ENCODE measurements at places on chromosomes 5 and 9. TPM values are rescaled to one million over a fixed set of nuclear protein-coding genes. Genes with fewer than 3 reads are reported as not detected.
A peak's percentile ranks its signal among the peaks of the same experiment; 100 is the strongest.

Gene CDH9
- 34.2 TPM for total RNA-seq

Gene LHX2
- 189 TPM for total RNA-seq

Gene RCL1
- total RNA-seq = 17.8 TPM

Gene SAXO1
- not detected for total RNA-seq

Gene TRAF1
- total RNA-seq = 2.5 TPM

Gene MRPL36
- total RNA-seq = 20.0 TPM

Gene ENC1
- total RNA-seq = 1,378 TPM

Gene FREM1
- total RNA-seq = 1.4 TPM

Gene HAVCR2
- total RNA-seq = 7.0 TPM

Gene FBP2
- total RNA-seq = not detected

Gene SLC6A19
- not detected for total RNA-seq

Gene PITX1
- total RNA-seq = not detected

- DNase-seq = no peak
Measured at GRCh38 chr5:25707093-25707492, 1062.3 kb upstream of the CDH10 start.

DNA sequence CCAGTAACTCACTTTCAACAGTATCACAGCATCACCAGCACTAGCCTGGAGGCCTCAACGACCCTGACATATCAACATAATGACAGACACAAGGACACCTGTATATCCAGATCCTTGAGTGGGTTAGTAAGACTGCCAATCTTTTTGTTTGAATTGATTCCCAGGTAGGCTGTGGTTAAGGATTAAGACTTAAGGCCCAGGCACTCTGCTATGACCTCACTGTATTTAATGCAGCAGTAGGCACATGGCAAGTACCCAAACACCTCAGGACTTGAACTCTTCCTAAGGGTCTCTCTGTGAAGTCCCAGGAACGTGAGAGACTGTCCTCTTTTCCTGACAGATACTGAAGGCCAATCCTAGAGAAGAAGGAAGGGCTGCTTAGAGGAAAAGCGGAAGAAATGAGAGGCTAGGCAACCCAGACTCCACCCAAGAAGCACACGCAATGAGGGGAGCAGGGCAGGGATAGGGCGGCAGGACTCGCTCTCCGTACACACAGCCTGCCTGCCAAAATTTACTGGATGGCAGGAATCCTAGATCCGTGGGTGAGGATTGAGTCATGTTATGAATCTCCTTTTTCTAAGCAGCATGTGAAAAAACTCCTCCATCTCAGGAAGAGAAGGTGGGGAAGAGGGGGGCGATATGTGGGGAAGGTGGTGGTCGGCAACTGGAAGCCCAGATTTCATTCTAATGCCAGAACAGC, 93.4 kb downstream of the SIL1 start:
- DNase-seq = peak; percentile 81

GRCh38 chr9:36999728-37000333, 34.2 kb downstream of the PAX5 start:
- no peak for DNase-seq

DNA sequence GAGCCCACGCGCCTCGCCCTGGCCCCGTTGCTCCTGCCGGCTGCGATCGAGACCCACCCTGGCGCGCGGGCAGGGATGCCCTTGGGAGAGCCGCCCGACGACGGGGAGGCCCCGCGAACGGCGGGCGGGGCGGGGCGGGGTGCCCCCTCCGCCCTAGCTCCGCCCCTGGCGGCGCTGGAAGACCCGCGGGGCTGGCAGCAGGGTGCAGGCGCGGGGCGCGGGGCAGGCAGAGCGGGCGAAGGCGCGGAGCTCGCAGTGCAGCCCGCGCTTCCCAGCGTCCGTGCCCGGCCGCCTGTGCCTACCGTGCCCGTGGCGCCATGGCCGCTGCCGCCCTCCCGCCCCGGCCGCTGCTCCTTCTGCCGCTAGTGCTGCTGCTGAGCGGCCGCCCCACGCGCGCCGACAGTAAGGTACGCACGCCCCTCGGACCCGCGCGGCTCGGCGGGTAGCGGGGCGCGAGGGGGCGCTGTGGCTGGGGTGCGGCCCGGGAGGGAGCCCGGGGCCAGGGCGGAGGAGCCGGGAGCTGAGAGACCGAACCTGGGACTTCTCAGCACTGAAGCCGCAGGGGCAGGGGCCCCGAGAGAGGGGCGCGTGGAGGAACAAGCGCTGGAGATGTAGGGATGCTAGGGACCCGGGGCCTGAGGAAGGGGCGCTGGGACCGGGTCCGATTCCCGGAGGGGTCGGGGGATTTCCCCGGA, at the start of gene OLFML2A:
Gene OLFML2A (plus strand): TSS at position 180 of the 695 bp plus-strand sequence. CDS start 138 bp downstream, at position 318.
- DNase-seq = no peak

DNA sequence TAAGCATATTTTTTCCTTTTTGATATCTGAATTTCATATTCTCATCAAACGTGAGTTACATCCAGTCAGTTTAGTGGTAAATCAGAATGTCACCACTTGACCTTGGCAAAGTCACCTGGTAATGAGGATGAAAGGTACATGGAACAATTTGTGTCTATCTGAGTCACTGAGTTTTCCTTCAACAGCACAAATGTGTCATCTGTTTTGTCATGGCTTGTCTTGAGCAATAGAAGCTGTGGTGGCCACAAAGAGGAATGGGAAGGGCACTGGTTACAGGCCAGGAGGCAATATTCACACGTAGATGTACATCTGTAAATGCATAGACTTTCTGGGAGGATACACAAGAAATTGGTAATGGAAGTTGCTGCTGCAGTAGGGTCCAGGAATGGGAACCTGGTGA, 8.4 kb upstream of the ZNF474 start:
- no peak for DNase-seq

GRCh38 chr5:124420952-124421351, 325.5 kb downstream of the ZNF608 start:
- no peak for DNase-seq

DNA sequence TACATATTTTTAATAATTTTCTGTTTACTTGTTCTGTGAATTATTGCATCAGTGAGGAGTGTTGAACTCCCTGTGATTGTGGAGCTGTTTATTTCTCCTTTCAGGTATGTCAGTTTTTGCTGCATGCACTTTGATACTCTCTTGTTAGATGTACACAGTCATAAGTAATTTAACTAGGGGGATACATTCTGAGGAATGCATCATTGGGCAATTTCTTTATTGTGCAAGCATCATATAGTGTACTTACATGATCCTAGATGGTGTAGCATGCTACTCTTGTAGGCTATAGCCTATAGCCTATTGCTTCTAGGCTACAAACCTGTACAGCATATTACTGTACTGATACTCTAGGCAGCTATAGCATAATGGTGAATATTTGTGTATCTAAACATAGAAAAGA, 9.5 kb downstream of the DENND4C start:
- no peak for DNase-seq

GRCh38 chr5:128052780-128053179, 30.8 kb upstream of the SLC12A2 start:
- no peak for DNase-seq

- no peak for DNase-seq
Measured at GRCh38 chr9:25917731-25918362, 239.6 kb upstream of the TUSC1 start.

GRCh38 chr9:2765250-2765880, 48.1 kb downstream of the KCNV2 start:
- no peak for DNase-seq

DNA sequence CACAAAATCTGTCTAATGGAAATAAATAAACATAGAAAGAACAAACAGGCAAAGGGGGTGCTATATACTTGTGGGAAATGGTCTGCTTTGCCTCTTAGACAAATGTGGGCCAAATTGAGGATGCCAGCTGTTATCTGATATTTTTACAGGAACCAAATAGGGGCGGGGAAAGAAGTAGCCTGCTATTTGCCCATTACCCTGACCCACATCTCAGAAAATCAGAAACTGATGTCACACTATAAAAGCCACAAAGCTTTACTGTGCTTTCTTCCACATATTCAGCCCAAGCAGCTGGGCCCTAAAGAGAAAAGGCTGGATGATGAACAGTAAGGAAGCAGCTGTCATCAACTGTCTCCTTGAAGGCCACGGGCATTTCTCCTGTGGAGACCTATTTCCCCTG, 97.3 kb downstream of the ELAVL2 start:
- no peak for DNase-seq

- DNase-seq = no peak
Measured at GRCh38 chr9:33988219-33988890, 60.3 kb downstream of the UBAP2 start.

DNA sequence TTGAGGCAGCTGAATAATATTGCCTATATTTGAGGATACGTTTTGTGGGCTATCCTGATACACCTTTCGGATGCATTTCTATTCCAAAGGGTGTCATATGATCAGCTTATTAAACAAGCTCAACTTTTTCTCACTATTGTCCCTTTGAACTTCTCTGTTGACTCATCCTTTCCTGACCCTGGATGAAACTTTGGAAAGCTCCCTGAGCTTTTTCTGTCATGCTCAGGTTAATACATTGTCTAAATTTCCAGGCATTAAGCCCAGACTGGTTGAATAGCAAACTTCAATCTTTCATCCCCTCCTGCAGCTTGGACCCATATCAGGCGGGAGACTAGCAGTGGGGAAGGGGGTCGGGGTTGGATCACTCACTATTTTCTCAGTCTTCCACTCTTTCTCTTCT, 104.9 kb upstream of the PTPN3 start:
- DNase-seq = no peak

- no peak for DNase-seq
Measured at GRCh38 chr5:115543365-115544042, 1.1 kb downstream of the FEM1C start.

DNA sequence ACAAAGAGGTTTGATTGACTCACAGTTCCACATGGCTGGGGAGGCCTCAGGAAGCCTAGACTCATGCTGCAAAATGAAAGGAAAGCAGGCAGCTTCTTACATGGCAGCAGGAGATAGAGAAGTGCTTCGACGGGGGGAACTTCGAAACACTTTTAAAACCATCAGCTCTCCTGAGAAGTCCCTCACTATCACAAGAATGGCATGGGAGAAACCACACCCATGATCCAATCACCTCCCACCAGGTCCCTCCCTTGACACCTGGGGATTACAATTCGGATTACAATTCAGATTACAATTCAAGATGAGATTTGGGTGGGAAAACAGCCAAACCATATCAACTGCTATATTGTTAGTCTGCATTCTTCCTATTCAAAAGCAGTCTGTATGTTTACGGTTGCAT, 322.3 kb upstream of the ISL1 start:
- no peak for DNase-seq

DNA sequence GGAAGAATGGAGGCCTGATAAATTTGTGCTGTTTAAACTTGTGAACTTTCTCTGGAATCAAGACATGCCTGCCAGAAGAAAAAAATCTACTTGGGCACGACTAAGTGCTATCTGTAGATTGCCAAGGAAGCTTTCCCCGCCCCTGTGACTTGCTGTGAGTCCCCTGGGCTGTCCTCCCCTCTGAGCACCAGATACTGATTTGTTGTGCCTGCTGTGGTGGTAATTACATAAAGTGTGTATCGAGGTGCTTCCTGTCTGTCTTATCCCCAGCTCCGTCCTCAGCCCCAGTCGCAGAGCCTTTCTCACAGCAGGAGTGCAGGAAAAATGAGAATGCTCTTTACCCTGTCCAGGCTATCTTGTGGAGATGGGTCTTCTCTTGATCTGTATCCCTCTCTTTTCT, 53.9 kb downstream of the TRIO start:
- DNase-seq = no peak

DNA sequence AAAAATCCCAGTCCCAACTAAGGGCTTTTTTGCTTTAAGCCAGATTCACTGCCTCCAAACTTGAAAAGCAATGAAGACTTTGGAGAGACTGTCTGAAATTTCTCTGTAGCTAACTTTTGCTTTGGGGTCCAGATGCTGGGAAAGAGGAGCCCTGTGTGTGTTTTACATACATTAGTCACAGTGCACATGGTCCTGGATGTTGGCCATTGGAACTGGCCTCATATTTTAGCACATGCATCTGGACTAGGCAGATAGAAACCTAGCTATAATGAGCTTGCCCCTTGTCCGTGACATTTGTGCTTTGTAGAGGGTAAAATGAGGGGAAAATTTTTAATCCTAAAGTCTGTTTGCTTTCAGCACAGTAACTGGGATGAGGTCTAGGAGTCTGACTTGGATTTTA, 421.7 kb downstream of the CDK5RAP2 start:
- no peak for DNase-seq

DNA sequence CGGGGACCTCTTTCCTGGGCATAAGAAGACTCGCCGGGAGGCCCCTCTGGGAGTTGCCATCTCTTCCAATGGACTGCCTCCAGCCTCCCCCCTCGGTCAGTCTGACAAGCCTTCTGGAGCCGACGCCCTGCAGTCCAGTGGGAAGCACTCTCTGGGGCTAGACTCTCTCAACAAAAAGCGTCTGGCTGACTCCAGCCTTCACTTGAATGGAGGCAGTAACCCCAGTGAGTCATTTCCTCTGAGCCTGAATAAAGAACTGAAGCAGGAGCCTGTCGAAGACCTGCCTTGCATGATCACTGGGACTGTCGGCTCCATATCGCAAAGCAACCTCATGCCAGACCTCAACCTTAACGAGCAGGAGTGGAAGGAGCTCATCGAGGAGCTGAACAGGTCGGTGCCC, 28.4 kb upstream of the LTC4S start:
- peak; percentile 29 for DNase-seq

GRCh38 chr9:98182069-98182820, 10.2 kb downstream of the CORO2A start:
- DNase-seq = no peak

DNA sequence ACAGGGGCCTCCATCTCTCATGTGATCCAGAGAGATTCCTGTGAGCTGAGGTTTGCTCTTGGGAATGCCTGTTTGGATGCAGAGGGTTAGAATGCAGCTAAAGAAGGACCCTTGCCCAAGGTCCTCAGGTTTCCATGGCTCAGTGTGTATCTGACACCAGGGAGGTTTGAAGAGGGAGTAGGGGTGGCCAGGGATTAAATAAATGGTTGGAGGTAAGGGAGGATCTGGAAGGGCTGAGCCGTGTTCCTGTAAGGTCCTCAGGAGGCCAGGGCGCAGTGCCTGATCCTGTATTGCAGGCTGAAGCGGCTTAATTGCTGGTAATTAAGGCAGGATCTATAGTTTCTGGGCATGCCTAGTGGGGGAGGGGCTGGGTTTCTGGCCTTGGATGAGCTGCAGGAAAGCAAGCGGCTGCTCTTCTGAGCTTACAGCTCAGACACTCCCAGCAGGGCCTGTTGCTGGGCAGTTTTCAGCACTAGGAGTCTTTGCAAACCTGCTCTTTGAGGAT, 41.5 kb upstream of the MAP1B start:
- no peak for DNase-seq
